SW 1271 (cell line): ENCODE measurements at places on chromosomes 5 and 9.

DNA sequence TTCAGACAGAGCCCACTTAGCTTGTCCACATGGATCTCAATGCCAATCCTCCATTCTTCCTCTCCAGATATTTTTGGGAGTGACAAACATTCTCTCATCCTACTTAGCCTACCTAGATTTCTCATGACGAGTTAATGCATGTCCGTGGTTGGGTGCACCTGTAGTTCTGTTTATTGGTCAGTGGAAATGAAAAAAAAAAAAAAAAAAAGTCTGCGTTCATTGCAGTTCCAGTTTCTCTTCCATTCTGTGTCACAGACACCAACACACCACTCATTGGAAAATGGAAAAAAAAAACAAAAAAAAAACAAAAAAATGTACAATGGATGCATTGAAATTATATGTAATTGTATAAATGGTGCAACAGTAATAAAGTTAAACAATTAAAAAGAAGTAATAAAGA lies 59.0 kb downstream of the BASP1 start:
- no peak for DNase-seq

DNA sequence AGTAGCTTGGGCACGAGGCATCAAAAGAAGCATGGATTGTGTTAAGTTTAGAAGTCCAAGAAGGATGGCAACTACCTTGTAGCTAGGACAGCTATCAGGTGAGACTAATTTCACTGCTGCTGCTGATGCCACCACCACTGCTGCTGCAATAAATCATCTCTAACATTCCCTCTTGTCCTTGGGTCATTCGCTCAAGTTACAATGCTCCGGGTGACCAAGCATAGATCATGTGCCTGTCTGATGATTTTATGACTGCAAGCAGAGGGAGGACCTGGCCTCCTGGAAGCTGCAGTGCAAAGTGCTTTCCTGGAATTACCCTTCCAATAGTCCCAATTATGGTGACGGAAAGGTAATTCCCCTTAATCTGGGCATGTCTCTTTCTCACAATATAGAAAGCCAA lies 334.4 kb downstream of the PRELID2 start:
- DNase-seq: no peak

- no peak for DNase-seq
Measured at GRCh38 chr5:32933692-32934091, 222.6 kb downstream of the NPR3 start.

DNA sequence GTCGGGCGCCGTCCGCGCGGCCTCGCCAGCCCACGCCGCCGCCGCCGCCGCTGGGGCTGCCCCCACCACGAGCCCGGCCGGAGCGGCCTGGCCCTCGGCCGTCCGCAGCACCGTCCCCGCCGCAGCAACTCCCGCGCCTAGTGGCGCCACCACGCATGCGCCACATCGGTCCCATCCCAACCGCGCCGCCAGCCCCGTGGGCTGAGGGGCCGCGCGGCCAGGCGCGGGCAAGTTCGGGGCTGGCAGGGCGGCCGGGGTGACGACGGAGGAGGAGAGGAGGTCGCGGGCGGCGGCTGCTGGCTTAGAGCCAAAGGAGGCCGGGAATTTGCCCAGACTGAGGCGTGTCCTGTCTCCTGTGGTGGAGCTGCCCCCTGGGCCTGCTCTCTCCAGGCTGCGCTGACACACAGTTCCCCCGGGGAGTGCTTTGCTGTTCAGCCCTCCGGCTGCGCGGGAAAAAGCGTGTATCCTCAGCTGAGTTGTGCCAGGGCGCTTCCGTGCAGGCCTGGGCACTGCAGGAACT lies at the start of gene TUSC1:
Gene TUSC1 (minus strand): TSS at position 298 of the 520 bp plus-strand sequence. CDS start 132 bp downstream, at position 166.
- DNase-seq: no peak

DNA sequence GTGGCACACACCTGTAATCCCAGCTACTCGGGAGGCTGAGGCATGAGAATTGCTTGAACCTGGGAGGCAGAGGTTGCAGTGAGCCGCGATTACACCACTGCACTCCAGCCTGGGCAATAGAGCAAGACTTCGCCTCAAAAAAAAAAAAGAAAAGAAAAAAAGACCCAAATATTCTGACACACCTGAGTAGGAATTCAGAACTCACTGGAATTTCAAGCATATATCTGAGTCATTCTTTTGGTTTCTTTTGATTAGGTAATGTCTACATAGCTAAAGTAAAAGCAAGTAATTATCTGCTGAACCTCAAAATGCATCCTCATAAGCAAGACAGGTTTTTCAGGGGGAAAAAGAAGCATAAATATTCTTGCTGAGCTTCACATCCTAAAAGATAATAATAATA lies 35.9 kb downstream of the ANKRD31 start:
- no peak for DNase-seq
